ENCODE measurements at places on chromosomes 2 and 18. TPM values are rescaled to one million over a fixed set of nuclear protein-coding genes. Genes with fewer than 3 reads are reported as not detected.

The ANKRD62 gene
- total RNA-seq, result not detected

The SCN9A gene
- 2.4 TPM for total RNA-seq

The SPHKAP gene
- total RNA-seq, result not detected

The KCNJ3 gene
- not detected for total RNA-seq

The CYP26B1 gene
- 0.24 TPM for total RNA-seq
